NCI-H82 (cell line): ENCODE measurements at places on chromosomes 1 and 21.

GRCh38 chr21:41043014-41043413 is 124.9 kb upstream of the BACE2 start:
- peak; percentile 7 for DNase-seq

DNA sequence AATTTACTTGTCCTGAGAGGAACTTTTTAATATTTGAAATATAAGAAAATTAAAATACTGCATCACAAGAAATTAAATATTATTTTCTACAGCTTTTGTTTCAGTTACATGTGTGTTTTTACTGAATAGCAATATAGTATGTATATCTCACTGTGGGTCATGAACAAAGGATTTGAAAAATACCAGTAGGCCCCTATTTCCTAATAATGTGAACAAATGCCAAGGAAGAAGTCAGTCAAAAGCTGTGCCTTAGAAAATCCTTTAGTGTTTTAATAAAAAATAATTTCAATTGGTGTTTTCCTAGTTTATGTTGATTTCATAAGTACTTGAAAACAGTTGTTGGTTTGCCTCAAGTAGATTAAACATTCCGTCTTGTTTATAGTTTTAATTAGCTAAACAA is 46.7 kb downstream of the SMYD3 start:
- DNase-seq: no peak

DNA sequence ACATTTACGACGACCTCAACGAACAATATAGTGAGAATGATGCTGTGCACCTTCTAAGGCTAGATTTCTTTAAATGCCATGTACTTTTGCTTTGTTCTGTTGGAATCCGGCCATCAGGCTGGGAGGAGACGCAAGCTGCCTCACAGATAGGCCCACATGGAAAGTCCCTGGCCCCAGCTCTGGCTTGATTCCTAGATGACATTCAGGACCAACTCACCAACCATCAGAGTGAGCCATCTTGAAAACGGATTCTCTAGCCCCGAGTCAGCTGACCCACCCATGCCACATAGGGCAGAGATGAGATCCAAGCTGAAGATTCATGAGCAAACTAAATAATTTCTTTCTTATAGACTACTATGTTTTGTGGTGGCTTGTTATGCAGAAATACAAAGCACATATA is 164.4 kb downstream of the ZNF281 start:
- DNase-seq: no peak

DNA sequence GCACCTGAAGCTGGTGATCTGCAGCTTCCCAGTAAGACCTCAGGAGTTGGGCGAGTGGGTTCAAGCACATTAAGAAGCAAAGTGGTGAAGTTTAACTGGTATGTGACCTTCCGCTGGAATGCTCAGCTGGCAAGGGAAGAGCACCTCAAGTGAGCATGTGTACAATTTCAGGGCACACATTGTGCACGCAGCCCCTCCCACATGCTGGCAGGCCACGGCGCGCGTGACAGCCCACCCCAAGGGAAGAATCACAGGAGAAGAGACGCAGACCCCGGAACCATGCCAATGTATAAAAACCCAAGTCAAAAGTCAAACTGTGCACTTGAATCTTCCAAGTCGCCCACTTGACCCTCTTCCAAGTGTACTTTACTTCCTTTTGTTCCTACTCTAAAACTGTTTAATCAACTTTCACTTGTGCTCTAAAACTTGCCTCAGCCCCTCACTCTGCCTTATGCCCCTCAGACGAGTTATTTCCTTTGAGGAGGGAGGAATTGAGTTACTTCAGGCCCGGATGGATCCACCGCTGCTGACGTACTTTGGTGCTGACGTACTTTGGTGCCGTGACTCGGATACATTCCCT is 20.0 kb downstream of the LRRC3 start:
- no peak for DNase-seq

DNA sequence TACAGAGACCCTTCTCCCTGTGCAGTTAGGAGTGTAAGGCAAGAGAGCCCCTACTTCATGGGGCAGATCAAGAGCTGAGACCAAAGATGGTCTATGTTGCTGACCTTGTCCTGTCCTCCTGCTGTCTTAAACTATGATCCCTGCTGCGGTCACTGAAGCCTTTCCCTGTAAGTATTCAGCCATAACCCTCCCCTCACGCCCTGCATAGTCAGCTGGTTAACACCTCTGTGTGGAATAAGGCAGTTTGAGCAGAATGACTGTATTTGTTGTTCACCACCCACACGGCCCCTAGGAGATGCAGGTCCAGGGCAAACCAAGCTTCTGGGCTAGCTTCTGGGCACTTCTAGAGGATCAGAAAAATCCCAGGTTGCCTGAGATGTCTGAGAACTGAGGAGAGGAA is 356 bp downstream of the TSPAN1 start:
- no peak for DNase-seq

GRCh38 chr1:78607334-78607927 is 12.8 kb upstream of the IFI44L start:
- DNase-seq: peak; percentile 60

GRCh38 chr1:145997016-145997717 is 788 bp upstream of the TXNIP start:
- peak; percentile 63 for DNase-seq

- DNase-seq: no peak
Observed at GRCh38 chr1:121458291-121459048, 273.7 kb downstream of the SRGAP2C start.

GRCh38 chr21:31801551-31802219 is 69.8 kb upstream of the SCAF4 start:
- DNase-seq: peak; percentile 26

DNA sequence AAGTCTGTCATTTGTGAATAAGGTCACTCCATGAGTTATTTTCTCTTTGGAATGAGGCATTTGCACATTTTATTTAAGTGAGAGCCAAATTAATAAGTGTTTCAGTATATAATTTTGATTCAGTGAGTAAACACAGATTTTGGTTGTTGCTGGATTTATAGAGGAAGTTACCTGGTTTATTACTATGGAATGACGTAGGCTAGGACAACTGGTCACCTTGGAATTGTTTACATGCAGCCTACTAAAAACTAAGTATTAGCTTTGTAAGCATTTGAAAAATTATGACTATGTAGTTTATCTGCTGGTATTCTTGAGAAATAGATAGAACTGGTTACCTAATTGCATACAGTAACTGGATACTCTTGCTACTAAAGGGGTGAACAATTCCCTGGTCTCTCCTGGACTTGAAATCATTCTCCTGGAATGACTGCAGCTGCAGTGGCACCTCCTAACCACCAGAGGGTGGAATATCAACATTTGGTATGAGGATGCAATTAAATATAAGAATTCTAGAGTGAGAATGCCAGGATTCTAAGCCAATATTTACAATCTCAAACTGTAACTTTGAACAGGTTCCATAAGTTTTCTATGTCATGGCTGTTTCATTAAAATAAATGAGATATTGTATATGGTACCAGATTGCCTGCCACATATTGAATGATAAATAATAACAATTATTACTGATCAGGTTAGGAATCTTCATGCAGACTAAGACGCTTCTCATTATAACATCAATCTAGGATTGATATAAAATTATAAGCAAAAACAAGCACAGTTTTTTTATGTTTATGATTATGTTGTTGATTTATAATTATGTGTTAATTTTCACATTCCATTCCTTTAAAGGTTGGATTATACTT is 3.5 kb upstream of the KRTAP27-1 start:
- peak; percentile 63 for DNase-seq

DNA sequence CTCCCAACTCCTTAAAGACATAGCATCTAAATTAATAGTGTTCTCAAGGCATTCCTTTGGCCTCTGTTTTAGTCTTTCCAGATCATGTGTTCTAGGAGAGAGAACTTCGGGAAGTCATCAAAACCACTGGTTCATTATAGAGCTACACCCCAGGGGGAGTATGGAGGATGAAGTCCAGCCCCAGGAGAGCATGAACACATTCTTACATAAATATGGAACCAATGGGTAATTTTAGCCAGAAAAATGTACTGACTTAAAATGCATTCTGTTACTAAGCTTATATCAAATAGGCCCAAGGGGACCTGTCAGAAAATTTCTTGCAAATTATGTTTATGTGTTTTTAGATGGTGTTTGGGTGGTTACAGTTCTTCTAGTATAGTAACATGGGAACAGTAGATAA is 165.2 kb downstream of the NTMT2 start:
- DNase-seq: no peak

DNA sequence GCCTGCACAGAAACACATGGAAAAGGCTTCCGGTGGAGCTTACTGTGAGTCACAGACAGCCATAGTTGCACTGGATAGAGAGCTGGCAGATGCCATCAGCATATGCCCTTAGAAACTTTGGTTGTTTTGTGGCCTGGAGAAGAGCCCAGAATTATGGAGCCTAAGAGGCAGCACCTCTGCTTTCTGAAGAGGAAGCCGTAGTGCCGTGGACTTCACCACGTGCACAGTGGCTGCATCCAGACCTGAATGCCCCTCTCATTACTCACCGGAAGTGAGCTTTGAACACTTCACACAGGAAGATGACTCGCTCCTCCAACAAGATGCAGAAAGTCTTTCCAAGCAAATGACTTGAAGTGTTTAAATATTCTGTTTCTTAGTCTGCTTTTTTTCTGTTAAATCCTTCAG is 28.4 kb downstream of the JUN start:
- DNase-seq: no peak

DNA sequence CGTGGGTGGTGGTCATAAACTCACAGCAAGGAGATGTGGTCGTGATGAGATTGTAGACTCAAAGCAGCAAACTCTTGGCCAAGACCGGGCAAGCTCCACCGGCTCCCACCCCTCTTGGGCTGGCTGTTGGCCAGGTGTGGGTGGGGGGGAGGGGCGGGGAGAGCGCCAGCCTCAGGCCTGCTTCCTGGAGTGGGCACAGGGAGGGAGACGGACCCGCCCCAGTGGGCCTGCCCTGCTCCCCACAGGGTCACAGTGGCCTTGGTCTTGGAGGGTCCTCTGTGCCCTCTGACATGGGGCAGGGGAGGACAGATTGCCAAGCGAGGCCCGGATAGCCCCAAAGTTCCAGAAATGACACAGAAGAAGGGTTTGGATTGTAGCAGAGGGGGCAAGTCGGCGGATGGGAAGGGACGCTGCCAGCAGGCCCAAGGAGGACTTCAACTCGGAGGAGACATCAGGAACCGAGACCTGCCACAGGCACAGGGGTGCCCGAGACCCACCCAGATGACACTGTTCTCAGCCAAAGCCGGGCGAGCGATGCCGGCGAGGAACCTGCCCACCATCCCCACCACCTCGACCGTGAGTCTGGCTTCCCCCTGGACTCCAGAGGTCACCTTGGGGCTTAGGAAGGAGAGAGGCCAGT is 85.4 kb upstream of the ACTRT2 start:
- no peak for DNase-seq

DNA sequence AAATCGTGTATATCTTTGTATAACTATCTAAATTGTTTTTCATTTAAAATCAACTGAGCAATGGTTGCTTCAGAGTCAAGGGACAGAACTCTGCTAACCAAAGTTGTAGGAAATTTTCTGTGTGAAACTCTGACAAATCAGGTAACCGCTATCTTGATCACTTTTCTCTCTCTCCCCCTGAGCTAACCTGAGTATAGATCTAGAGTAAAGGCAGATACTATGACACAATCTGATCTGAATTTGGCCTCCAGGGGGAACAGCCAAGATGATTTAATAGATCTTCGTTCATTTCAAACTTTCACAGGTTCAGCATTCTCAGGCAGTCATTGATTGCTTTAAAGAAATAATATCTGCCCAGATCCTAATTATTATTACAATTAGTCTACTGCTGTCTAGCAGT is 472.8 kb downstream of the NUF2 start:
- DNase-seq: no peak

DNA sequence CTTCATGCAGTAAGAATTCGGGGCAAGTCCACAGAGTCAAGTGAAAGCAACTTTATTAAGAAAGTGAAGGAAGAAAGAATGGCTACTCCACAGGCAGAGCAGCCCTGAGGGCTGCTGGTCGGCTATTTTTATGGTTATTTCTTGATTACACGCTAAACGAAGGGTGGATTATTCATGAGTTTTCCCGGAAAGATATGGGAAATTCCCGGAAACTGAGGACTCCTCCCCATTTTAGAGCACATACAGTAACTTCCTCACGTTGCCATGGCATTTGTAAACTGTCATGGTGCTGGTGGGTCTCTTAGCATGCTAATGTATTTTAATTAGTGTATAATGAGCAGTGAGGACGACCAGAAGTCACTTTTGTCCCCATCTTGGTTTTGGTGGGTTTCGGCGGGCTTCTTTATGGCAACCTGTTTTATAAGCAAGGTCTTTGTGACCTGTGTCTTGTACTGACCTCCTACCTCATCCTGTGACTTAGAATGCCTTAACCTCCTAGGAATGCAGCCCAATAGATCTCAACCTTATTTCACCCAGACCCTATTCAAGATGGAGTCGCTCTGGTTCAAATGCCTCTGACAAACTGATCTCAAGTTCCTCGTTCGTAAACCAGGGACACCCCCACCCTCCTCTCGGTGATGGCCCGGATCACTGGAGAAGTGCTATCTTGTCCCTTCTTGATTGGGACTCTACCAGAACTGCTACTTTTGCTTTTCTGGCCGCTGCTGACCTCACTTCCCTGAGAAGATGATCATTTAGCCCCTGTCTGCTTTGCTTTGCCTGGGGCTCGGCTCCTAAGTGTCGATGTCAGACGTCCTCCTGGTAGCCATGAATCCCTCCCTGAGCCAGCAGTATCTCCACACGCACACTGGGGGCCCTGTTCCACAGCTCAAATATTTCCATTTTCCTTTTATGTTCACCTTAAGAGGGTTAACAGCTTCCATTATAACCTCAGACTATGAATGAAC is 48.8 kb downstream of the CLSTN1 start:
- DNase-seq: no peak

GRCh38 chr1:177354247-177354646 is 183.5 kb downstream of the BRINP2 start:
- DNase-seq: peak; percentile 28

DNA sequence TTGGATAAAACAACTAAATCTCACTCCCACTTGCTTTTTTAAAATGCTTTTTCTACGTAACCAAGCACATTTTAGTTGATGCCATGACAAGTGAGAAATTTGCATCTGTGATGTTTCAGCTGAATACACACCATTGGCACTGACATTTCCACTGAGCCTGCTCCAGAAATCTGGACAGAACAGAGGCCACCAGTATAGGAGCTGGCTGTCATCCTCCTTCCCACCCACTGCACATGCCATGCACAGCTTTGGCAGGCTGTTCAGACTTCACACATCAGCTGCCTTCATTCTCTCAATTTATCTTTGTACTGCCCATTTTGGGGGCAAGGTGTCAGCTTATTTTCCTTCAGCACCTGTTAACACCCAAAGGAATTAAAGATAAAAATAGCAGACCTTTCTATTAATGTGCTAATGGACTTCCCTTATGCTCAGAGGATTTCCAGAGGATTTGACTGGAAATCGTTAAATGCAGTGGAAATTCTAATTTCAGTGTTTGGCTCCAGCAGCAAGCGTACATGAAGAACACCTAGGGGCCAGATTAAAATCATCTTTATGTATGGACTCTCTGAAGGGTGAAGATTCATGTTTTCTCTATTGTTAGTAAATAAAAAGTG is 12.9 kb upstream of the PODN start:
- peak; percentile 43 for DNase-seq

DNA sequence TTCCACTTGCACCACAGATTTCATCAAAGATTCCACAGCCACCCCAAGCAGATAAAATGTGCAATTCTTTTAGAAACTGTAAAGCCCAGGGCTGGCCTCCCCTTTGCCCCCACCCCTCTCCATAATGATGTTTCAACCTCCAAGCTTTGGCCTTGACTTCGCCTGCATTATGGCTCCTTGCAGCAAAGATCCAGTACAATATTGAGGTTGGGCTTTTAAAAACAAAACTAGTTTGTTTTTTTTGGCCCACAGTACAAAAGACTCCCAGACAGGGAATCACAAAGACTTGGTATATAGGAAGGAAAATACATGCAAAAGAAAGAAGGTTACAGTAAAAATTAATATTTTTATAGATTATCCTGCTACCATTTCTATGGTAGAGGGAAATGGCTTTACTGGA is 356.5 kb upstream of the PTBP2 start:
- no peak for DNase-seq

GRCh38 chr1:182570611-182570970 is 18.5 kb downstream of the RNASEL start:
- no peak for DNase-seq
